Right ventricle myocardium superior (tissue), 1 donor: ENCODE measurements at places on chromosomes 12 and 14. TPM values are rescaled to one million over a fixed set of nuclear protein-coding genes. Genes with fewer than 3 reads are reported as not detected.

KRT75 gene
- not detected for total RNA-seq

GRCh38 chr12:40515041-40515816, 177.0 kb upstream of the CNTN1 start:
- no peak for DNase-seq

DNA sequence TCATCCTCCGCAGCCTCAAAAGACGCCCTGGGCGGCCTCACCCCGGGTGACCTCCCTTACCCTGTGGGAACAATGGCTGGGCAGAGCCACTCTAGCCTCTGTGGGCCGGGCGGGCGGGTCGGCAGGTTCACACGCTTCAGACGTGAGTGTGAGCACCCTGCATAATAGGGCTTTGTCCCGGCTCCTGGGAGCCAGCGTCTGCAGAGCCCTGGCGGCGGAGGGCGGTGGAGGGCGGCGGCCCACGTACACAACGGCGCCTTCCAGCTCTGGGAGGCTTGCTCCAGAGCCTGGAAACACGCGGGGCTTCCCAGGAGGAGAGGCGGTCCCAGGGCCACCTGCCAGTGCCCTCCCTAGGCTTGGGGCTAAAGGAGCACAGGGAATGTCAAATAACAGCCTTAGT, 205.6 kb downstream of the BCL11B start:
- no peak for DNase-seq

NRIP2 gene
- total RNA-seq, result 2.0 TPM

- peak; percentile 26 for DNase-seq
Measured at GRCh38 chr12:57142727-57143126, 4.7 kb downstream of the LRP1-AS start.
